Kidney epithelial cell (primary cell): ENCODE measurements at places on chromosomes 12 and 14. TPM values are rescaled to one million over a fixed set of nuclear protein-coding genes. Genes with fewer than 3 reads are reported as not detected.

Gene AQP6
- not detected in 2 replicates for total RNA-seq

Gene FUT8
- total RNA-seq = 39.4 and 44.3 TPM in 2 replicates

Gene CRACR2A
- total RNA-seq = 4.5 and 6.2 TPM in 2 replicates

Gene GLT1D1
- 1.3 and 1.7 TPM in 2 replicates for total RNA-seq

Gene RERG
- 1.2 and 1.6 TPM in 2 replicates for total RNA-seq

GRCh38 chr14:73726025-73726961 is 12.1 kb upstream of the PNMA1 start:
- no peak for DNase-seq

DNA sequence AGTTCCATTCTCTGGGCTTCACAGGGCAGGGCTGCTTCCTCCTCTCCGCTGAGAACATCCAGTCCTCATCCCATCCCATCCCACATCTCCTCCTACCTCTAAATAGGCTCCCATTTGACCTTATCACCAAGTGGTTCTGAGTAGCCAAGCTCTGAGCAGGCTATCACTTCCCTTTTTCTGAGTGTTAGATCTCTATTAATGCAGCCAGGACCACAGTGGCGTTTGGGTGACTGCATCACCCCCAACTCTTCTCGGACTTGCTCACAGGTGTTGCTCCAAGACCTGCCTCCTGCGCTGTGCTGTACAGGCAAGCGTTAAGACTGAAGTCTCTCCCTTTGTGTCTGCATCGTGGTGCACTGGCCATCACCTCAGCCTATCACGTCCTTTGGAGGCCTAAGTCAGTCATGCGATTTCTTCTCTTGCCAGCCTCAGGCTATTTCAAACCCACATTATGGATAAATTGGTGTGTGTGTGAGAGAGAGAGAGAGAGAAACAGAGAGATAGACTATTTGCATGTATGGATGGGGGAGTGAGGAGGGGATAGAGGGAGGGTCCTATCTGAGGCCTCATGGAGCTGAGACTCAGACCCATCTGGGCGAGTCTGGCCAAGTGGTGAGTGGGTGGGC is 12.4 kb upstream of the HHIPL1 start:
- no peak for DNase-seq

DNA sequence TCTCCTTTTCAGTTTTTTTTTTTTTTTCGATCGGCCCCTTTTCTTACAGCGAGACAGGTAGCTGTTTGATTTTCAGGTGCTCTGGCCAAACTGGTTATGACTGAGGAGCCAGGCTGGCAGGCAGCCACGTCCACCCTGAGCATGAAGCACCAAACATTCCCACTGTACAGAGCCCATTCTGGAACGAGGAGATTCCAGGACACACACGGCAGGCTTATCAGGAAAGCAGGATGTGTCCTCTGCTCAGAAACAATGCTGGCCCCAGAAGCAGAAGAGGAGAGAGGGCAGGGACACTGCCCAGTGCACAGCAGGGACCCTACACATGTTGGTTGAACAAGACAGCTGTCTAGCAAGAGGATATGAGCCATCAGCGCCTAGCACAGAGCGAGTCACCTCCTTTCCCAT is 3.7 kb upstream of the KRT2 start:
- no peak for DNase-seq

DNA sequence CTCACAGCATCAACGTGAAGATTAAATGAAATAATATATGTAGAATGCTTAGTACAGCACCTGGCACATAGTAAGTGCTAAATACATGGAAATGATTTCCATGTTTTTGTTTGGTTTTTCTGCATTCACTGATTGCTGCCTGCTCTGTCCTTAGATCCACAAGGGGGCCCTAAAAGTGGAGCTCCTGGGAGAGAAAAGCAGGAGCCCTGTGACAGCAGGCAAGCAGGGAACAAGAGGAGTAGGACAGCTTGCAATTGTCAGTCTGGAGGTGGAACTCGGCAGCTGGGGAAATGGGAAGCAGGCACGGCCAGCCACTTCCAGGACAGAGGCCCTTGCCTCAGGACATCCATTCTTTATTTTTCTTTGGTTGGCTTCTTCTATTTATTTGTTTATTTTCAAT is 292.9 kb downstream of the BMP4 start:
- no peak for DNase-seq
